ENCODE measurements at places on chromosomes 1 and 21.

GRCh38 chr1:230899841-230900251 lies 31.5 kb upstream of the C1orf198 start:
- no peak for DNase-seq

GRCh38 chr1:100320311-100321099 lies 31.8 kb upstream of the CDC14A start:
- no peak for DNase-seq

DNA sequence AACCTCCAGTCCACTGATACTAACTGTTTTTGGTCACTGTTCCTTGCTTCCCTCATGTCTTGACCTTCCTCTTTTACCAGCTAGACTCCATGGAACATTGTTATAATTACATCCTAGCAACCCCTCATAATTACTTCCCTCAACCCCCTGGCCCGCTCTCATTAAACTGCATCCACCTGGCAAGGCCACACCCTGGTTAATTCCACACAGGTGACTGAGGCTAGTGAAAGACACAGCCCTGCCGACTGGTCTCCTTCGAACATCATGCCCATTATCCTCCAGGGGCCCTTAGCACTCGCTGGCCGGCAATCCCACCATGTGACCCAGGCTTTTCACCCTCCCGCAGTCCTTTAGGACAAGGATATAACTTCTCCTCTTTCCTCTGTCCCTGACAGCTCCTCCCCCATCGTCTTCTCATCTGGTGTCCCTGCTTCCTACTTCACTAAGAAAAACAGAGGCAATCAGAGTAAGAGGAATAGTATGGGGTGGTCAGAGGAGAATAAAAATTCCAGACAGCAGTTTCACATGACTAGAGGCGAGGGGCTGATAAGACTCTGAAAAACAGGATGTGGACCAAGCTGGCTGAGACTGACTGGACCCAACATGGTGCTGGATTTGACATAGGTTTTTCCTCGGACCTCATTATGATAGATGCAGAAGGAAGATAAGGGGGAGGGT lies 8.8 kb upstream of the TENT5B start:
- peak; percentile 10 for DNase-seq

- no peak for DNase-seq
Observed at GRCh38 chr1:229810961-229811360, 184.9 kb downstream of the URB2 start.

DNA sequence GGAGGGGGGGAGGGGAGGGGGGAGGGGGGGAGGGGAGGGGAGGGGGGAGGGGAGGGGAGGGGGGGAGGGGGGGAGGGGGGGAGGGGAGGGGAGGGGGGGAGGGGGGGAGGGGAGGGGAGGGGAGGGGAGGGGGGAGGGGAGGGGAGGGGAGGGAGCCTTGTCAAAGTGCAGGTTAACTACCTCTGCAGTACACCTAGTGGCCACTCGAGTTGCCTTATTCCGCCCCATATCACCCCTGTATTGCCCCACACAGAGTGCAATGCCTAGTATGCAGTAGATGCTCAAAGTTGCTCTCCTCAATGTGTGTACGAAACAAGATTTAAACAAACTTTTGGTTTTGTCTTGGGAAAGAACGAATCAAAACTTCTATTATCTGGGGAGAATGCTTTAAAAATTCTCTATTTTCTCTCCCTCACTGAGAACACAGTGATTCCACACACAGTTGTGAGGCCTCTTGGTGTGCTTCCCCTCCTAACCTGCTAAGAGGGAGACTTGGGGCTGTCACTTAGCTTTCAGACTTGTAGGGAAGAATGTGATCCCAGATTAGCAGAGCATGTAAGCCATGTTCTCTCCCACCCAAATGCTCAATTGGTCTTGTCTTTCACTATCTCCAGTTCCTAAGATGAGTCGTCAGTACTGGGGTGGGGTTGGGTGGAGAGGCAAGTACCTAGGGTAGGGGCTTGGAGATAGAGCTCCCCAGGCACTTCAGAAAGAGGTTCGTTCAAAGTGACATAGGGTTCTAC lies 79.7 kb upstream of the MAP10 start:
- no peak for DNase-seq

DNA sequence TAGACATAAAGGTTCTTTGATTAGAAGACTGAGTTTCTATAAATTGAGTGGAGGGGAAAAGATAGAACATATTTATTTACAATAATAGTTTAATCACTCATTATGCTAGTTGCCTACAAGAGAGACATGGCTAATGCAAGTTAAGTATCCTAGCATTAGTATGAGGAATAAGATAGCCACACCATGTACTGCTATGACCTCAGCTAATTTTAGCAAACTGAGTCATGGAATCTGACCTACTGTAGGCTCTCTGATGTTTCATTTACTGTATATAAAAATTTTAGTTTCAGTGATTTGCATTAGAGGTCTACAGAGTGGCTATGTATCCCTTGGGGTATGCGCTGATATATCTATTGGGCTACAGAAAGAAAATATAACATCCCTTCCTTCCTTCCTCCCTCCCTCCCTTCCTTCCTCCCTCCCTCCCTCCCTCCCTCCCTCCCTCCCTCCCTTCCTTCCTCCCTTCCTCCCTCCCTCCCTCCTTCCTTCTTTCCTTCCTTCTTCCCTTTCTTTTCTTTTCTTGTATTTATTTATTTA lies 5.8 kb downstream of the AGL start:
- no peak for DNase-seq

DNA sequence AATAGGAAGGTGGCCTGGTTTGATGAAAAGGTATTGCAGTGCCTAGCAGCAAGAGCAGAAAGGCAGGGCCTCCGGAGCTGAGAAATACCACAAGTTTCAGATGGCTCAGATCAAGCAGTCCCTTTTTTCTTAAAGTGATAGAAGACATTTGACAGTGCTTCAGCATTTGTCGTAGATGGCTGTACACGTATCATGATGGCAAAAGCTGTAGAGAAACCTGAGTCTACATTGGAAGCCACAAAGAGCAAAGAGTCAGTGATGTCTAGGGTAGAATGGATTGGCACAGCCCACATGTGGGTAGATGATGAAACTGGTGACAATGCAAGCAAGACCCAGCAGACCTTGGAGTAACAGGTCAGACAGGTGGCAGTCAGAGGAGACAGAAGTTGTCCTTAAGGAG lies 101.3 kb upstream of the ARTN start:
- DNase-seq: no peak

DNA sequence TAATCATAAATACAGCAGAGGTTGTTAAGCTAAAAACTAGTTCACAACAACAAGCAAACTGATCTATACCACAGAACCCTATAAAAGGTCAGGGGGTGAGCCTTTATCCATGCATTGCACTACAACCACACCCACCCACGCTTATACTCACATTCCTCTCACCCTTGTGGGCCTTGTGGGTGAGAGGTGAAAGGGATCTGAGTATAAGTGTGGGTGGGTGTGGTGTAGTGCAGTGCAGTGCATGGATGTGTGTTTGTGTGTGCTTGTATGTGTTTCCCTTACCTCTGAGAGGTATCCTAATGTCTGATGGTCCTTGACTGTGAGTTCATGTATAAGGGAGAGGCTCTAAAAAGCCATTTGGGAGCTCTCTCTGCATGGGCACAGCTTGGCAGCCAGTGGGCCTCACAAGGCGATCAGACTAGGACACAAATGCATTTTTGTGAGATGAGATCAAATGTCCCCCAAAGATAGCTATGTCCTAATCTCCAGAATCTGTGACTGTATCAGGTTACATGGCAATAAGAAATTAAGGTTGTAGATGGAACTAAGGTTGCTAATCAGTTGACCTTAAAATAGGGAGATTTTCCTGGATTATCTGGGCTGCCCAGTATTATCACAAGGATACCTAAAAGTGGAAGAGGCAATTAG lies 95.5 kb upstream of the DPT start:
- DNase-seq: no peak

- no peak for DNase-seq
Observed at GRCh38 chr1:1626207-1627141, 5.5 kb upstream of the MMP23B start.

DNA sequence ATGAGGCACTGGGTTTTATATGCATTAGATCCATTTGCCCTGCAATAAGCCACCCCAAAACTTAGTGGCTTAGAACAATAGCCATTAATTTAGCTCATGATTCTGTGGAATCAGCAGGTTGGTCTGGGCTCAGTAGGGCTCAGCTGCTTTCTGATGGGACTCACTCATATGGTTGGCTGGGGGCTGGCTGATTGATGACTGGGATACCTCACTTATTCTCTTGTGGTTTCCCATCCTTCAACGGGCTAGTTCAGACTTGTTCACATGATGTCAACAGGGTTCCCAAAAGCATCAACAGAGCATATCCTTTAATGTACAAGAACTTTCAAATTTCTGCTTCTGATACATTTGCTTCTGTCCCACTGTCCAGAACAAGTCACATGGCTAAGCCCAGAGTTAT lies 43.2 kb downstream of the DNM3 start:
- DNase-seq: no peak

- no peak for DNase-seq
Observed at GRCh38 chr1:16147156-16147926, 8.5 kb downstream of the EPHA2 start.

DNA sequence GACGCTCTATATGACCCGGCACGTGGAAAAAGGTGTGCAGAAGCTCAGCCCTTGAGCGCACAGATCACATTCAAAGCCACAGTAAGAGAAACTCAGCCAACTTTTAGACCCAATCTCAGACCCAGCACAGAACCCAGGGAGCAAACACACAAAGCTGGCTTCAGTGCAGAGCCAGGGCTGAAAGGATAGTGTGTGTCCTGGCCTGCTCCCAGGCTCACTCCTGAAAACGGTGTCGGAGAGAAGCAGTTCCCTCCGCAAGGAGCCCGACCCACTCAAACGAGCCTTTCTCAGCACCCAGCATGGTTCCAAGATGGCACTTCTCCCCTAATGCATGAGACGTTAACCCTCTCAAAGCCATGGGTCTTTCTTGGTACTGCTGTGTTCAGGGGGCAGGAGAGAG lies 39.6 kb downstream of the CASZ1 start:
- DNase-seq: no peak

DNA sequence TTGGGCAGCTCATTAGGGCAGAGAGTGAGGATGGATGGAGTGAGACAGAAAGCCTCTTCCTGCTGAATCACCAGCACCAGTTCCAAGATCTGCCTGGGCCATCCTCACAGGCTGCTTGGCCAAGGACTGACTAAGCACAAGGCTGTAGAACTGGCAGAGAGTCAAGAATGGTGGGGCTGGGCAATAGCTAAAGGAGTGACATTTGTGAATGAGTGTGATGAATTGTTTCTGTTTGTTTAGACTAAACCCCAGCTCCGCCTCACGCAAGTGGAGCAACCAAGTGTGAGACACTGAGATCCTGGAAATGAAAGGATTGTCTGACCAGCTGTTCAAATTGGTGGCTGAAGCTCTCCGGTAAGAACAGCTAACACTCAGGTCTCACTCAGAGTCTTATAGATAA lies 38.6 kb downstream of the BRINP2 start:
- DNase-seq: peak; percentile 91

- no peak for DNase-seq
Observed at GRCh38 chr1:24101796-24102586, 9.9 kb downstream of the MYOM3 start.

GRCh38 chr1:24939040-24939674 lies 9.1 kb upstream of the RUNX3 start:
- DNase-seq: no peak

DNA sequence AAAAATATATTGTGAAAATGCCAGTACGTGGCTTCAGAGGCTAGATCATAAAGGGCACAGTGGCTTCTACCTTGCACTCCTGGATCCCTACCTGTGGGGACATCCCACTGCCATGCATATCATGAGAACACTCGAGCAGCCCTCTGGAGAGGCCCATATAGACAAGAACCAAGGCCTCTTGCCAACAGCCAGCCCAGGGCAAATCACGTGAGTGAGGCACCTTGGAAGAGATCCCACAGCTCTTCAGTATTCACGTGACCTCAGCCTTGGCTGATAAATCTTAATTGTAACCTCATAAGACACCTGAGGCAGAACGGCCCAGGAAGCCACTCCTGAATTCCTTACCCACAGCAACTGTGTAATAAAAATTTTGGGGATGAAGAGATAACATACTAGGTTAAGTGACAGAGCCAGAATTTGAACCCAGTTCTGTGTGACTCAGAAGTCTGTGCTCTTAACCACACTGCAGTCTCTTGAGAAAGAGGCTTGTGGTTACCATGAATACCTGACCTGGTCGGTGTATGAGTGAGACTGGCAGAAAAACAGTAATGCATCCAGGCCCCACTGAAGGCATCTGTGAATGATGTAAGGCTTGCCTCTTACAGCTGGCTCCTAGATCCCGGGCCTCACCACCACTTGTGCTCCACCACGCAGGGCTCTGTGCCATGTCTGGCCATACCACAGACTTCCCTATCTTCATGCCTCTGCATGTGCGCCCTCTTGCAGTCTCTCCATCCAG lies 6.9 kb upstream of the A3GALT2 start:
- peak; percentile 55 for DNase-seq

GRCh38 chr1:2256435-2257244 lies 28.5 kb downstream of the SKI start:
- no peak for DNase-seq
